Keratinocyte (primary cell): ENCODE measurements at places on chromosomes 1 and 21.

DNA sequence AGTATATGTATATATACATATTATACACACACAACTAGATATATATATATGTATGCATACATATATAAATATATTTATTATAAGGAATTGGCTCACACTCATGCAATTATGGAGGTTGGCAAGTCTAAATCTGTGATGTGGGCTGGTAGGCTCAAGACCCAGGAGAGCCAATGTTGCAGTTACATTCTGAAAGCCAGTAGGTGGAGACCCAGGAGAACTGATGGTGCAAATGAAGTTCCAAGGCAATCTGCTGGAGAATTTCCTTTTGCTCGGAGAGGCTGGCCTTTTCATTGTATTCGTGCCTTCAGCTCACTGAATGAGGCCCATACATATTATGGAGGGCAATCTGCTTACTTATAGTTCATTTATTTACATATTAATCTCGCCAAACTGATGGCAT, 9.4 kb downstream of the IVL start:
- DNase-seq, result no peak

- DNase-seq, result no peak
Observed at GRCh38 chr1:209102531-209102930, 481.0 kb upstream of the CAMK1G start.

- DNase-seq, result no peak
Observed at GRCh38 chr1:32798191-32798590, 19.0 kb downstream of the YARS1 start.

- DNase-seq, result no peak
Observed at GRCh38 chr1:244796719-244797406, 38.6 kb upstream of the COX20 start.

DNA sequence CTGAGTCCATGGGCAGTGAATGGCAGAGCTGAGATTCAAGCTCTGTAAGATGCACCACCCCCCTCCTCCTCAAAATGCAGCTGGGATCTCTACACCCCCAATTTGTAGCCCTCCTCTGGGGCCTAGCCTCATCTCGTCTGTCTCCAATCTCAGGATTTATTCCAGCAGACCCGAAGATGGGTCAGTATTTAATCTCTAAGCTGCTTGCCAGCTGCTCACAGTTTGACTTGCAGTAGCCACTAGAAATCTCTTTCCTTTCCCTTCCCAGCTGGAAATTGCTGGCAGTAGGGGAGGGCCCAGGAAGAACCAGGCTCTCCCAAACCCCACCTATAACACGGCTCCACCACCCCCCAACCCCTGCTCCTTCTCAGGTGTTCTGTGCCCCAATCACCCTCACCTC, 1.5 kb downstream of the LACTBL1 start:
- no peak for DNase-seq

- no peak for DNase-seq
Observed at GRCh38 chr1:167434306-167434705, 84.0 kb downstream of the CD247 start.
